Hematopoietic multipotent progenitor cell treated with erythropoietin and hydrocortisone succinate and interleukin-3 and kit ligand, for 4 days (in vitro differentiated cells): ENCODE measurements at places on chromosomes 3 and 15.

GRCh38 chr15:89845305-89845893, 30.7 kb upstream of the ANPEP start:
- no peak for DNase-seq

DNA sequence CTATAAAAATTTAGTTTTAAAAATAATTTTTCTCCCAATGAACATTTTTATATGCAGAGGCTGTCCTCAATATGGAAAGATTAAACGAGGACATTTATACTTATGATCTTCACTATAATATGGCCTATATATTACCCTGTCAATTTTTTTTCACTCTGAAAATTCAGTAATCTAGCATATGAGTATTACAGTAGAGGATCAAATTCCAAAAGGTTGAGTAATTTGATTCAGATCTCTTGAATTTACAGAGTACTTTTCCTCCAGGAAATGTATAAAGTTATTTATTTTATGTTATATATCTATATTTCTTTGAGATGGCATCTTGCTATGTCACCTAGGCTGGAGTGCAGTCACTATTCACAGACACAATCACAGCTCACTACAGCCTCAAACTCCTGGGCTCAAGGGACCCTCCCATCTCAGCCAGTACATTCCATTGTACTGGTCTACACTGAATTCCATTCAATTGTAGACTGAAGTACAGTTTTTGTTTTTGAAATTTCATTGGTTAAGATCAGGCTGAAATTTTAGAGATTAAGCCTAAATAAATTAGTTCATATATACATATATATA, 16.3 kb upstream of the TRPM7 start:
- DNase-seq = no peak

- DNase-seq = no peak
Observed at GRCh38 chr3:12856626-12857025, 15.3 kb upstream of the RPL32 start.

DNA sequence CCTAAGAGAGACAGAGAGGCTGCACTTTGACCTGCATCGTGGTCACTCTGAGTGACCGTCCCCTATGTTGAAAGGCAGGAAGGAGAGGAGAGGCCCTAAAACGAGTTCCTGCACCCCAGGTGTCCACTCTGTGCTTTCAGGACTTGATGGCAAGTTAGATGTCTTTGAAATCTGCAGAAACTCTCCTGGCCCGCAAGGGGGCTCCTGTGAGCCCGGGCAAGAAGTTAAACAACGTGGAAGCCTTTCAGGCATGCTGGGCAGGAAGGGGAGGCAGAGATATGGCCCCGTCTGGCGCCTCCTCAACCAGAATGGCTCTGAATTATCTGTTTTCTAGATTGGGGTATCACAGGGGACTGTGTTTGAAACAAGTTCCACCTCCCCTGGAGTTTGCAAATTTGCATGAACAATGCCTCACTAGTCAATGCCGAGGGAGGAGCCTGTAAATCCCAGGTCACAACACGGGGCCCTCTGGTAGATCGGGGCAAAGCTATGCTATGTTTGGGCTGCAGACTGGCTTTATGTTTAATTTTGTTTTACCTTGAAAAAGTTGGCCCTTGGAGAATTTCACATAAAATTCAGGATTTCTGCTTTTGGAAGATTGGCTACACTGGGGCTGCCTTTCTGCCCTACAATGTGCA, 9.8 kb downstream of the CTXND1 start:
- peak; percentile 73 for DNase-seq

DNA sequence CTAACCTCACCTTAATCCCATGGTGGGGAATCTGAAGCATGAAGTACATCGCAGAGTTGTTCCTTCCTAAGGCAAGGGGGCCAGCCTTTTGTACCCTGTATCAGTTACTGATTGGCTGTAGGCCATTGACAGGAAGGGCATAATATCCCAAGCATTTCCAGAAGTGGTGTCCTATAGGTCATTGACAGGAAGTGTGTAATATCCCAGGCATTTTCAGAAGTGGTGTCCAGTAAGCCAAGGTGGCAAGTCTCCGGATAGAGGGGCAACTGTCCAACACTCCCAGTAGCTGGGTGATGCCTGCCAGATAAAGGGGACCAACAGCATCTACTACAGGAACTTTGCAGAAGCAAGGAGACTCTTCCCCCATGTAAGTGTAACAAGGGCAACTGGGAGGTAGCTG, 52.1 kb upstream of the MYRIP start:
- DNase-seq = no peak

GRCh38 chr3:50205413-50206276, 574 bp downstream of the SLC38A3 start:
- peak; percentile 61 for DNase-seq

DNA sequence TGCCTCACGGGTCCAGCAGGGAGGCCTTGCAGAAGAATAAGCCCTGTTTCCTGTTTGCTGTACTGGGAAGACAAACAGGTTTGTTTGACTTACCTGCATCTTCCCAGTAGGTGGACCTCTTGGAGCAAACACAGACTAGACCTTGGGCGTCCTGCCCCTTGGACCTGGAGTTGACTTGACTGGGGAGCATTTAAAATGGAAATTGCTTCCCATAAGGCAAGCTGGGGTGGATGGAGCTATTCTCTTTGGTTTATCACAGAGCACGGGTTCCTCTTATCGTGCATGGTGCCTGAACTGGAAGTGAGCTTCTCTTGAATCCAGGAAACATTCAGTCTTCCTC, 151.4 kb downstream of the RPLP1 start:
- DNase-seq = peak; percentile 16

DNA sequence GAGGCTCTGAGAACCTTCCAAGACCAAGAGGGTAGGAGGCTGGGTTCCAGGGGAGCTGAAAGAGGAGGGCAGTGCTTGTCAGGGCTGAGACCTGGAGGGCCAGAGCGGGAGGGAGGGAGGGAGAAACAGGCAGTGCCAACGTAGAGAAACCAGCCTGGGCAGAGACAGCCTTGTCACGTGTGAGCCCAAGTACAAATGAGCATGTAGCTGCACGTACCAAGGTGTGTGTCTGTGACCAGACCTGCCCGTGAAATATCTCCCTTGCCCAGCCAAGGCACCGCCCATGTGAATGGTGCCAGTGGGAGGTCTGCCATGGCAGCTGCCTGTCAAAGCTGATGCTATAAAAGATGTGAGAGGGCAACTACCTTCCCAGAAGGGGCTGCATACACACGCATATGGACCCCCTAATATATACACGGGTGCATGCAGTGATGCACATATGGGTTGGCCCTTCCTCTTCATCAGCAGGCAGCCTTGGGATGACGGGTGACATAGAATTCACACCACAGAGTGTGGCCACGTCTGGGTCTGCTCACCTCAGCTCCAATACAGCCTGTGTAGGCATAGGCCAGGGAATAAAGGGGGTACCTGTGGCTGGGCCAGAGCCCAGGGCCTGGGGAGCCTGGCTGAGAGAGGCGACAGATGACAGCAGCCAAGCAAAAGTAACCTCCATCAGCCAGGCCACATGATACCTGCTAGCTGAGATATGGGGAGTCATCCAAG, 7.8 kb upstream of the CTDSPL start:
- DNase-seq = no peak
